Activated T-cell treated with anti-CD3 and anti-CD28 coated beads for 48 hours (primary cell): ENCODE measurements at places on chromosomes 1 and 21.

DNA sequence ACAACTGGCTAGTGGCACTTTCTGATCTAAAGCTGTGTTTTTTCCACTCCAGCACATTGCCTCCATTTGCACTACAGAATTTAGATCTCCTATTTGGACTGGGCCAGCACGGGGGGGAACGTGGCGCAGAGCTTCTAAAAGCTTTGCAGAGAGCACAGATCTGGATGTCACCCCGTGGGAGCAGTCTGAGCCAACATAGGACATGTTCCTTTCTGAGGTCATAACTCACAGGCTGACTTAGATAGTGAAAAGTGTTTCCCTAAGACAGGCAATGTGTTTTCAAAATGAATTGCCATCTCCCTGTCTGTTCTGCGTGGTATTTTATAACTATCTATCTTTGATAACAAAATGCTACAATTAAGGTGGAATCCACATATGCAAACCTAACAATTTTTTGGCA is 3.7 kb upstream of the C8A start:
- no peak for DNase-seq

DNA sequence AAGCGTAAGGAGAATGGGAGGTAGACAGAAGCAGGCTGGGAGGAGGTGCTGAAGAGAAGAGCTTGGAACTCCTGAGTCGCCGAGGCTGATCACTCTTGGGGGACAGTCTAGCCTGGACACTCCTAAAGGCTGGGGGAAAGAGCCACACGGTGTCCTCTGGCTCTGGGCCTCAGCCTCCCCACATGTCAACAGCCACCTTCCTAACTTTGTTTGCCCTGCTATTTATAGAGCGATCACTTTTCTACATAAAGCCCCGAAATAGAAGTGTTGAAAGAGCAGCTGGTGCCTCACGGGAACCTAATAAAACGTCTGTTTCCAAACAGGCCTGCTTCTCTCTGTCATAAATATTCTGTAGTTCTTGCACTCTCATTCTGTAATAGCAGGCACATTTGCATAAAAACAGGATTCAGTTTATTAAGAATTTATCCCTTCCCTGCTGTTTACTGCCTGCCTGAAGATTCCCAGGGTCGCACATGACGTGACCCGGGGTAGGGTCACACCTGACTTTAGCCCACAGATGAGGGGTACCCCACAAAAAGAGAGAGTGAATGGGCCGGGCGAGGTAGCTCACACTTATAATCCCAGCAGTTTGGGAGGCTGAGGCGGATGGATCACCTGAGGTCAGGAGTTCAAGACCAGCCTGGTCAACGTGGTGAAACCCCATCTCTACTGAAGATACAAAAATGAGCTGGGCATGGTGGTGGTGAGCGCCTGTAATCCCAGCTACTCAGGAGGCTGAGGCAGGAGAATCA is 212.5 kb downstream of the TOMM20 start:
- no peak for DNase-seq

GRCh38 chr1:171251042-171251951 is 3.0 kb downstream of the FMO1 start:
- peak; percentile 10 for DNase-seq

DNA sequence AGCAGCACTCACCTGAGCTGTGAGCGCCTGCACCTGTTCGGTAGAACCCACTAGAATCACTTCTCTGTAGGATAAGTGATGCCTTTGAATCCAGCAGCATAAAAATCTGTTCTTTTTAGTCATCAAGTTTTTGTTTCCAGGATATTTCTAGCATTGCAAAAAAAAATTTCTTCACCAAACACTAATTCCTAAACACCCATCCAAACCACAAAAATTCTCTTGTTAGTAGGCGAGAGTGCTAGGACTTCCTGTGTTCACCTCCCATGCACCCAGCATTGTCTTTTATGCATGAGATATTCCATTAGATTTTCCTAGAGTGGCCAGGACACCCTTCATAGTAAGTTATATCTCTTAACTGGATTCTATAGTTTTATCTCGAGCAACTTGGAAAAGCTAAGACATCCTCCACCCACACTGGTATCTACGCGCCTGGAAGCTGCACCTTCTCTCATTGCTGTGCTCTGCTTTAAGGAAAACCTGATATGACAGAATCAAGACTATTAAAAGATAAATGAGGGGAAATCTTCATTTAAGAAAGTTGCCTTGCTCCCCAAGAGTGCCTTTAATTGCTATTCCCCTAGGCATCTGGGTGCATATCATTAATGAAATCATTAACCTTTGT is 12.3 kb downstream of the SERTAD4 start:
- no peak for DNase-seq

DNA sequence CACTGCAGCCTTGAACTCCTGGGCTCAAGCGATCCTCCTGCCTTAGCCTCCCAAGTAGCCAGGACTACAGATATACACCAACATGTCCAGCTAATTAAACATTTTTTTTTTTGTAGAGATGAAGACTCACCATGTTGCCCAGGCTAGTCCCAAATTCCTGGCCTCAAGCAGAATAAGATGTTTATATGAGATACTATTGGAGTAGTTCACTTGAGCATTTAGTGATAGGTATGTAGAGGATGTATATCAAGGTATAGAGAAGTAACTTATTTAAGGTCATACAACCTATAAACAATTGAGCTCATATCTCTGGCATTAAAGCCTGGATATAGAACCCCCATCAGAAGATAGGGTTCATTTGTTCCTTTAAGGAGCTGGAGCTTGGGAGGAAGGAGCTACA is 4.6 kb upstream of the TMEM269 start:
- no peak for DNase-seq

- DNase-seq: no peak
Observed at GRCh38 chr1:228276174-228276831, 68.5 kb downstream of the OBSCN start.

DNA sequence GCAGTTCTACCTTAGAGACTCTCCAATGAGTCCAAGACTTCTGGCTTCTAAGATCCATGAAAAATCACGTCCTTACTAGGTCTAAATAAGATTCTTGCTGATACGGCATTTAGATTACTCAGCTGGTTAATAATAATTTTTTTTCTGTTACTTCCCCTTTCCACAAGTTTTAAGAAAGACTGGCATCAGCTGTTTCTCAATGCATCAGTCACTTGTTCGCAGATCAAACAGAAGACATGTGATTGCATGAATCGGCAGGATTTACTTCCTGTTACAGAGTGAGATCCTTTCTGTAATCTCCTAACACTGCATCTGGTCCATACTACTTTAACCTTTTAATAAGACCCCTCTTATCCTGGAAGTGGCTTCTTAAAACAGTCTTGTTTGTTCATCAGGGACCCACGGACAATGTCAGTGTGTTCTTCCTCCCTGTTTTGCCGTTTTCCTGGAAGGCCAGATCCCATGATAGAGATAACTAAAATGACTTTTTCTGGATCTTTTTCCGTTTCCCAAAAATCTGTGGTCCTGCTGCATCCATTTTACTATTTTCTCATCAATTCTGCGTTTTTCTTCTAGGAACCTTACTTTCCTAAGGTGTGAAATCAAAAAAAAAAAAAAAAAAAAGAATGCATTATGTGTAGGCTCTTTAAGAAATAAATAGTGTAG is 6.1 kb downstream of the NPL start:
- no peak for DNase-seq

- no peak for DNase-seq
Observed at GRCh38 chr1:65904681-65905083, 112.0 kb downstream of the PDE4B start.

DNA sequence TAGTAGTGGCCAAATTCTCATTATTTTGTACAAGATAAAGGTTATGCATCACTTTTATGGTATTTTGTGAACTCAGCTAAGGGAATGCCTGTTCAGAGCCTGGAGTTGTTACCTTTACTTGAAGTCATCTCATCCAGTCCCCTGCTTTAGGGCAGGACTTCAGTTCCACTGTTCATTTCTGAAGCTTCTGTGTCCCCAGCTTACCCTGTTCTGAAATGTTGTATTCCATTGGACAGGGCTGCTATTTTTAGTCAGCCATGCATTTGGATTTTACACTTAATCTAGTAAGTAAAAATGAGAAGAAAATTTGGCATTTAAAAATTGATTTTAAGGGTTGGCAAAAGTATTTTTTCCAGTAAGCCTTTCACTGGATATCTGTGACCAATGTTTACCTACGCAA is 11.6 kb upstream of the C4BPB start:
- DNase-seq: no peak

DNA sequence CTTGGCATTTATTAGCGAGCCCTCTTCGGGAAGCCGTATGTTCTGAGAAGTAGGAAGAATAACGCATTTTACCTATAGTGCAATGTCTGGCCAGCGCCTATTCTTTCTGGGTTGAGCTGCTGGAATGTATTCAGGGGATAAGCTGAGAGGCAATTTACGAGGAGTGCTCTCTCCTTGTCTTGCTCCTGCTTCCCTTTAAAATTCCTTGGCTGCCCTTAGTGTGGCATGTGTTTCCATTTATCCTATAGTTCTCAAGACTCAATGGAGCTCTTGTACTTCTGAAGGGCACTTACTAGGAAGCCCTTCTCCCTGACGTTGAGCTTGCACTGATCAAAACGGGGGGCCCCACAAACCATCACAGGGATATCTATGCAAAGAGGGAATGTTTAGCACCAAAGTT is 364.6 kb downstream of the DISC1 start:
- DNase-seq: no peak

- DNase-seq: peak; percentile 82
Observed at GRCh38 chr1:35769188-35769758, 505 bp downstream of the CLSPN start.

GRCh38 chr1:31663622-31664452 is 19.2 kb upstream of the PEF1 start:
- peak; percentile 51 for DNase-seq

- DNase-seq: no peak
Observed at GRCh38 chr1:44422161-44422560, 17.1 kb downstream of the RNF220 start.

DNA sequence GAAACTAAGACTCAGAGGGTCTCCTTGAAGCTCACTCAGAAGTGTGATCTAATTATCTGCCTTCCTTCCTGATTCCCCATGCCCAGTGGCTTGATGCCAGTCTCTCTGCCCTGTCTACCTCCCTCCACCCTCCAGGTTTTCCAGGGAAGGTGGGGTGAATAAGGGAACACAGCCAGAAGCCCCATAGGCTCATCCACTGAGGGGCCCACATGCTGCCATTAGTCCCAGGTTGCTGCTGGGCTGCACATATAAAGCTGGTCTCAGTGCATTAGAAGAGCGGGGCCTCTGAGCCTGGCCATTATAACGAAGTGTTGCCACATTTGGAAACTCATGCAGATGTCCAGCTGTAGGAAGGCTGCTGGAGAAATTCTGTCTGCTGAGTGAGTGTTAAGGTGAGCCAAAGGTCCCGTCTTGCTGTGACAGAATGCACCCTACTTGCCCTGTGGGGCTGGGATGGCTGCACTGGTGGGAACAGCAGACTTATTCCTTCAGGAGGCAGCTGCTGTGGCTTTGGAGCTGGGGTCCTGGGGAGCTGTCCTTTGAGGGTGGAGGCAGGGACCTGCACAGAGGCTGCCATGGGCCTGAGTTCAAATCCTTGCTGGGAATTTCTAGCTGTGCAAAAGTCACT is 2.9 kb downstream of the ADORA1 start:
- no peak for DNase-seq
